ENCODE measurements at places on chromosomes 12 and 14. TPM values are rescaled to one million over a fixed set of nuclear protein-coding genes. Genes with fewer than 3 reads are reported as not detected.

DNA sequence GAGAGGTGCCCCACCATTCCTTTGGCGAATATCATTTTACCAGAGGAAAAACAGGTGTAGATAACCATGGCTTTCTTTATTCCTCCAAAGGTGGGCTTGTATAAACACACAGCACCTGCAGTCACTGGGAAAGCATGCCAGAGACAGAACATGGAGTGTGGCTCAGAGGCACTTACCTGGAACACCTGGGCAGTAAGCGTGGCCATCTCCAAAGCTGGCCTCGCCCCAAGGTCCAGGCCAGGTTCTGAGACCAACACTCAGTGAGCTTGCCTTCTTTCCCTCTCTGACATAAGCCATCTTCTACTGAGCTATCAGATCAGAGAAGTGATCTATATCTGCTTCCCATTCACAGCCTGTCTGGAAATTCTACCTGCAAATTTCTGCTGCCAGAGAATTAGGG, 70.5 kb downstream of the NUAK1 start:
- DNase-seq: no peak

- no peak for DNase-seq
Observed at GRCh38 chr14:91752961-91753360, 21.1 kb upstream of the CATSPERB start.

- no peak for DNase-seq
Observed at GRCh38 chr12:132847363-132848356, 19.0 kb upstream of the GOLGA3 start.

DNA sequence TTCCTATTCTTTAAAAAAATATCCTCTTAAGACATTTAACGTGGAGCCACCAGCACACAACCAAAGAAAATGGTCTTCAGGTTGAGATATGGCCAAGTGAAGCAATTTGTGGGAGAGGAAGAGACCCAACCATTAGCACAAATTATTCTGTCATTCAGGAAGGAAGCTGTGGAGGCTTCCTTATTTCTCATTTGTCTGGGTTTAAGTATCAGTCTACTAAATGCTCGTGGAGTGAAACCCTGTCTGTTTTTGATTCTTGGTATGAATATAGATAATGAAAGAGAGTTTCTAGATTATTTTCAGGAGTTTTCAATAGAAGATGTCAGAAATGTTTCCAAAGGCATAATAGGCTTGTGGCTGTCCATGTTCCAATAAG, 125.1 kb downstream of the GPR65 start:
- no peak for DNase-seq

- DNase-seq: no peak
Observed at GRCh38 chr12:1635301-1636095, 6.5 kb downstream of the WNT5B start.

- DNase-seq: no peak
Observed at GRCh38 chr12:118017926-118018325, 1.4 kb downstream of the RFC5 start.

CLEC4A gene
- 2.1 TPM for total RNA-seq

KRT6B gene
- 0.36 TPM for total RNA-seq

HIF1A gene
- total RNA-seq: 242 TPM

DNA sequence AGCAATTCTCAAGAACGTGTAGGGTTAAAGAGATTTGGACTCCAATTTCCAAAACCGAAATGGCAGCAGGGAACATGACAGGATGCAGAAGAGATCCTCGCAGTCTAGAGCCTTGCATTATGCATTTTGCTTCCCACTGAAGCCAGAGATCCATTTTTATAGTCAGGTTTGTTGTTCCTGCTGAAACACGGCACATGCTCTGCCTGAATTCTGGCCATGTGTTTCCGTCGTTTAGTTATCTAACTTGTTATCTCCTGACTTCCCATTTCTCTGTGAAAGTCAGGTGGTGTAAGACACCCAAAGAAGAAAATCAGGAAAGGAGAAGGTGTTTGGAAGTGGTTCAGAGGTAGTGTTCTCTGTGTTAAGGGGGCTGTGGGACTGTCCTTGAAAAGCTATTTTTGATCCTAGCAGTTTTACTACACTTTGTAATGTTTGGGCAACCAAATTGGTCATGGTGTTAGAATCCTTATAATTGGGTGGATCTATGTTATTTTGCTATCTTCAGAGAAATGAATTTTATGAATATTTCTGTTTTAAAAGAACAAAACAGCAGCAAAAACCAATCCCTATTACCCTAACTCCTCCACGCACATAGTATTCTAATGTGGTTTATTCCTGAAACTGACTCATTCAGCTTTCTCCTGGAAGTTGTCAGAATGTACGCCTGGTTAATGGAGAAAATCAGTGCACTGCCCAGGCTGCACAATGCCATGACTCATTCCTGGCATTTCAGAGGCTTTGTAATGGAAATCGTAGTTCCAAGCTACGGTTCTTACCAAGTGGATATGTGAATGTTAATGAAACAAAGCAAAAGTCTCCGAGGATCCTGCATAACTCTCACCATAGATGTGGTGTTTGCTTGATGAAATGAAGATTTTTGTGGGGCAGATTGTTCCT, 110.1 kb downstream of the SAMD4A start:
- DNase-seq: no peak

DCN gene
- total RNA-seq: 540 TPM

Data from ureter (tissue), 1 donor.